ENCODE measurements at places on chromosomes 6 and 20.

- DNase-seq = no peak
Observed at GRCh38 chr20:38110525-38111178, 54.4 kb downstream of the TGM2 start.

GRCh38 chr6:119162134-119162775 is 83.8 kb upstream of the FAM184A start:
- DNase-seq = no peak

DNA sequence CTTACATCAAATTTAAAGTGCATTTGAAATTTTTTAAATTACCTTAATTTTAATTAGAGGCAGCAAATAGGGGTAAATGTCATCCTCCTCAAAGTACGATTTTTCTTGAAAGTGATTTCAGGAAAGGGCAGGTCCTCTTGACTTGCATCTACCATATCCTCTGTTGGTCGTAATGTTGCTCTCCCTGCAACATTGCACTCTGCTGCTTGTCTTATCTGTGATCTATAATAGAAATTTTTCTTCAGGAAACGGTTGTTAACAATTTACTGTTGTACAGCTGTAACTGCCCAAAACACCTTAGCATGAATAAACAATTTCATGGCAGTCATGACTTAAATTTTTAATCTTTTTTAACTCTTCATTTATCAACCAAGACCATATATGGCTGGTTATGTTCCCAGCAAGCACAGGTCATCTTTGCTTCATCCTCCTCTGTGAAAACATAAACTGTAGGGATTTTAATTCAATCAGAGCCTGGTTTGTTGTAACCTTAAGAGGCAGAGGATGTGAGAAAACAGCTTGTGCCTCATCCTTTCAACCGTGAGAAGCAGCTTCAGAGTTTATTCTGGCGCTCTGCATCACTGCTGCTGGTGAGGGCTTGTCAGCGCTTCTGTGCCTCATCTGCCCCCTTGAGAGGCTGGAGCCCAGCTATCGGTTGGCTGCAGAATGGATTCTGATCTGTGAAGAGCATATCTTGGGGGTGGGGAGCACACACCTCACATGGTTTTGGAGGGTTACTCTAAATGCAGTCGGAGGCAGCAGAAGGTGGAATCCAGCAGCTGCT is 56.0 kb downstream of the CTNNBL1 start:
- DNase-seq = no peak

- DNase-seq = no peak
Observed at GRCh38 chr6:42751055-42751454, 5.2 kb upstream of the TBCC start.

DNA sequence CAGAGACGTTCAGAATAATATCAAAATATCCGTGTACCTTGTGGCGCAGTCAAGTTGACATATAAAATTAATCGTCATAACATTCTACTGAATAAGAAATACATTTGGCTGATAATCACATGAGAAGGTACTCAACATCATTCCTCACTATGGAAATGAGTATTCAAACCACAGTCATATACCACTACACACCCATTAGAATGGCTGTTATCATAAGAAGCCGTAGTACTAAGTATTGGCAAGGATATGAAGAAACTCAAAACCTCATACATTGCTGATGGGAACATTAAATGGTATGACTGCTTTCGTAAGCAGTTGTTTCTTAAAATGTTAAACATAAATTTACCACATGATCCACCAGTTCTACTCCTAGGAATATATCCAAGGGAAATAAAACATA is 244.7 kb downstream of the CDKAL1 start:
- no peak for DNase-seq

- DNase-seq = no peak
Observed at GRCh38 chr6:129835691-129836090, 25.4 kb downstream of the TMEM244 start.

DNA sequence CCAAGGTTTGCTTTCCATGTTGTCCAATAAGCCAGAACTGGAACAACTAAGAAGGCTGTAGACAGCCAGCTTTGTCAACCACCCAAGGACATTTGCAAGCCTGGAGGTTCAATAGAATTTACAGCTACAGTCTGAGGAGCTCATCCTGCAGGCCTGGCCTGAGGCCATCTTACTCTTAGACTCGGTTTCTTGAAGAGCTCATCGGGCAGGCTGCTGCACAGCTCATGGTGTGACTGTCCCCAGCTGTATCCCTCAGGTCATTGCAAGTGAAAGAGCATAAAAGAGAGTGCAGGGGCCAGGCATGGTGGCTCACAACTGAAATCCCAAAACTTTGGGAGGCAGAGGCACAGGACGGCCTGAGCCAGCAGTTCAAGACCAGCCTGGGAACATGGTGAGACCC is 96.9 kb upstream of the FOXQ1 start:
- no peak for DNase-seq

DNA sequence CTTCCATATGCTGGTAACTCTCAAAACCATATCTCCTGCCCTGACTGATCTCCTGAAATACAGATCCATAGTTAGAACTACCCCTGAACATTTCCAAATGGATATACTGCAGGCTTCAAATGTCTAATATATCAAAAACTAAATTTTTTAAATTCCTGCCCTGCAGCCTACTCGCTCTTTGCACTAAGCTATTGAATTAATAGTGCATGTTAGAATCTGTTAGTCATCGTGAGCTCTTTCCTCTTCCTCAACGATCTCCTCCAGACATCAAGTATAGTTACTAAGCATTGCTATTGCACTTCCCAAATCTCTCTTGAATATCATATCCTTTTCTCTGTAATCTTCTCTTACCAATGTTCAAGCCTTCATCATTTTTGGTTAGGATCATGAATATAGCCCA is 26.0 kb upstream of the RSPO3 start:
- DNase-seq = no peak

GRCh38 chr6:113723182-113723581 is 134.0 kb upstream of the MARCKS start:
- DNase-seq = no peak

GRCh38 chr6:4603291-4603690 is 172.9 kb upstream of the CDYL start:
- DNase-seq = no peak

- DNase-seq = no peak
Observed at GRCh38 chr6:10431423-10432164, 16.7 kb upstream of the TFAP2A start.
